ENCODE measurements at places on chromosomes 3 and 15. TPM values are rescaled to one million over a fixed set of nuclear protein-coding genes. Genes with fewer than 3 reads are reported as not detected.

The IGSF11 gene
- 6.7 TPM for polyA plus RNA-seq

The TIMP4 gene
- polyA plus RNA-seq, result 1.1 TPM

DNA sequence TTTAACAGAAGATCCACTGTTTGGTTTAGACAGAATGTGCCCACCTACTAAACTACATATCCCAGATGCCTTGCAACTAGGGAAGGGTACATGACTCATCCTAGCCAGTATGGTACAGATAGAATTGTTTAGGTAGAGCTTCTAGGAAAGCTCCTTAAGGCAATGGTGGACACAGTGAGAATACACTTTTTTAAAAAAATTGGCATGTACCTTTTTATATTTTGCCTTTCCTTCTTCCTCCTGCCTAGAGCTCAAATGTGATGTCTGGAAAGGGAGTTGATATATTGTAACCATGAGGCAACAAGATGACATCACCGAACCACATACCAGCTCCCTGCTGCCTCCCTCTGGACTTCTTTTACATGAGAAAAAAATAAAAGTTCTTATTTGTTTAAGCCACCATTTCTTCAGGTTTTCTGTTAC lies 14.4 kb upstream of the C3orf80 start:
- no peak for DNase-seq

The MYZAP gene
- polyA plus RNA-seq, result 9.5 TPM

The MOBP gene
- 0.12 TPM for polyA plus RNA-seq

The GP9 gene
- 1.2 TPM for polyA plus RNA-seq

- no peak for DNase-seq
These were observed 154.3 kb upstream of the RORA start for GRCh38 chr15:61383421-61383820.

DNA sequence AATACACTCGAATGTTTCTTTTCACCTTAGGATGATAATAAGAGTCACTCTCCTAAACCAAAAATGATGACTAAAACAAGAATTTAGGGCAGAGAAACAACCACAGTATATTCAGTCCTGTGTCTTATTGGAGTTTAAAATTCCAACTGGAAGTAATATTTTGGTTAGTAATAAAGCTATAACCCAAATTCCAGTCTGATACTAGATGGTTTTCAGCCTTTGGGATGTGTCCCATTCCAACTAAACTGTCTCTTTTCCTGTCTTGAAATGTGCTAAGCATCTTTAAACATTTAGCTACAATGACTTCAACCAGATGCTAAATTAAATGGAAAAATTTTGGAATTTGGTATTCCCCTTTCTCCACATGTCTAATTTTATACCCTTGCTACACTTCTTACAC lies 510.0 kb downstream of the ROBO1 start:
- DNase-seq, result no peak

The SEMA3G gene
- 34.9 TPM for polyA plus RNA-seq

DNA sequence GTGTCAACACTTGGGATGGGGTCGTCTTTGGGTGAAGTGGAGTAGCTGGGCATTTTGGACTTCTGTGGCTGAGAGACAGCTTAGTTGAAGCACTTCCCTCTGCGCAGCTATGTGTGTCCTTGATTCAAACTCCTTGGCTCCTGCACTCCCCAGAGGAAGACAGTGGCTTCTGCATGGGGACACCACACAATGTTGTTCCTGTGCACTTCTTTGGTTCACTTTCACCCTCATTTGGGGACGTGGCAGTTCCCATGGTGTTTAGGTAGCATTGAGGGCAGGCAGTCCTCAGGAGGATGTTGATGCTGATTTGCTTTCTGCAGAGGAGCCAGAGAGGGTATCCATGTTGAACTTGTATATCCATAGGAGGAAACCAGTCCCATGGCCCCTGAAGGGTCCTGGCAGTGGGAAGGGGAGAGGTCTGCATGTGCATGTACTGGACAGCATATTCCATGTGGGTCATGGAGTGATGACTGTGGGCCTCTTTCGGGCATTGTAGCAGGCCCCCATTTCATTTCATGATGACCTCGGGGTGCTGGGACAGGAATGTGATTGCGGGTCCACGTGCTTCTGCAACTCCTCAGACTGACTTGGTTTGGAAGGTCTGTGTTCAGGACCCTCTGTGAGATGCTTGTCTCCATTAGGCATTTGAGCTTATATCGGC lies 135.4 kb downstream of the SNRPN start:
- DNase-seq, result no peak

DNA sequence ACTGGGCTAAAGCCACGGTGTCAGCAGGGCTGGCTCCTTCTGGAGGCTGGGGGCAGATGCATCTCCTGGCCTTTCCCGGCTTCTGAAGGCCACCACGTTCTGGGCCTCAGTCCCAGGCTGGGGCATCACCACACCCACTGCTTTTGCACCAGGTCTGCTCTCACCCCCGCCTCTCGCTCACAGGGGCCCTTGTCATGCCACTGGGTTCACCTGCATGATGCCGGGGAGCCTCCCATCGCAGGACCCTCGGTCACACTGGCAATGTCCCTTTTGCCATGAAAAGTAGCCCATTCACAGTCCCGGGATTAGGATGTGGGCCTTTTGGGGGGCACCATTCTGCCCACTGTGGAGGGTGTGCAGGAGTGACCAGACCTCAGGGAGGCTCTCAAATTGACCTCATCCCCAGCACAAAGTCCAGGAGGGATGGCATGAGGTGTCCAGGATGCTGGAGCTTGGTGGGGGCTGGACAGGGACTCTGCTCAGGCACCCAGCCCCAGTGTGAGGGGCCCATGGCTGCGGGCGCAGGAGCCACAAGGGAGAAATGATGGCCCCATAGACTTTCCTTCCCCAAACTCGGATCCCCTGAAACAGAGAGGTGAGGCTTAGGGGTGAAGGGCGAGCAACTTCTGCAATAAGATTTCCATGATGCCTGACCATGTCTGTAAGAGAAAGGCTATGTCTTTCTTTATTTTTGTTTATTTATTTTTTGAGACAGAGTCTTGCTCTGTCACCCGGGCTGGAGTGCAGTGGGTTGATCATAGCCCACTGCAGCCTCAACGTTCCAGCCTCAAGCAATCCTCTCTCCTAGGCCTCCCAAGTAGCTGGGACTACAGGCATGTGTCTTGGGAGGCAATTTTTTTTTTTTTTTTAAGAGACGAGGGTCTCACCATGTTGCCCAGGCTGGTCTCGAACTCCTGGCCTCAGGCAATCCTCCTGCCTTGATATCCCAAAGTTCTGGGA lies 189.1 kb downstream of the GOLGA6L6 start:
- no peak for DNase-seq

- no peak for DNase-seq
These were observed 17.9 kb downstream of the SERP1 start for GRCh38 chr3:150528354-150528797.

DNA sequence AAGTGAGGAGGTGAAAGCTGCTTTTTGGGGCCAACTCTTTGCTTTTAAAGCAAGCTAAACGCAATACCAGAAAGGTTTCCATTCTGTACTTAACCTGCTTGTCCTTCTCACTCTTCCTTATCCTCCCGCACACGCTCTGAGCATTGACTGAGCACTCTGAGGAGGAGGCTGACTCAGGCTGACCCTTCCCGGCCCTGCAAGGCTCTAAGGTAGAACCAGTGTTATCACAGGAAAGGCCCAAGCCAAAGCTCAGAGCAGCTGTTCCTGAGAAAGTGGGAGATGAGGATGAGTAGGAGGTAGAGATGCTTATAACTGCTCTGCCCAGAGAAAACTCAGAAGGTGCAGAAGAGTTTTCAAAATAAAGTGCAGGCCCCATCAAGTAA lies 2.3 kb downstream of the B3GNT5 start:
- no peak for DNase-seq

DNA sequence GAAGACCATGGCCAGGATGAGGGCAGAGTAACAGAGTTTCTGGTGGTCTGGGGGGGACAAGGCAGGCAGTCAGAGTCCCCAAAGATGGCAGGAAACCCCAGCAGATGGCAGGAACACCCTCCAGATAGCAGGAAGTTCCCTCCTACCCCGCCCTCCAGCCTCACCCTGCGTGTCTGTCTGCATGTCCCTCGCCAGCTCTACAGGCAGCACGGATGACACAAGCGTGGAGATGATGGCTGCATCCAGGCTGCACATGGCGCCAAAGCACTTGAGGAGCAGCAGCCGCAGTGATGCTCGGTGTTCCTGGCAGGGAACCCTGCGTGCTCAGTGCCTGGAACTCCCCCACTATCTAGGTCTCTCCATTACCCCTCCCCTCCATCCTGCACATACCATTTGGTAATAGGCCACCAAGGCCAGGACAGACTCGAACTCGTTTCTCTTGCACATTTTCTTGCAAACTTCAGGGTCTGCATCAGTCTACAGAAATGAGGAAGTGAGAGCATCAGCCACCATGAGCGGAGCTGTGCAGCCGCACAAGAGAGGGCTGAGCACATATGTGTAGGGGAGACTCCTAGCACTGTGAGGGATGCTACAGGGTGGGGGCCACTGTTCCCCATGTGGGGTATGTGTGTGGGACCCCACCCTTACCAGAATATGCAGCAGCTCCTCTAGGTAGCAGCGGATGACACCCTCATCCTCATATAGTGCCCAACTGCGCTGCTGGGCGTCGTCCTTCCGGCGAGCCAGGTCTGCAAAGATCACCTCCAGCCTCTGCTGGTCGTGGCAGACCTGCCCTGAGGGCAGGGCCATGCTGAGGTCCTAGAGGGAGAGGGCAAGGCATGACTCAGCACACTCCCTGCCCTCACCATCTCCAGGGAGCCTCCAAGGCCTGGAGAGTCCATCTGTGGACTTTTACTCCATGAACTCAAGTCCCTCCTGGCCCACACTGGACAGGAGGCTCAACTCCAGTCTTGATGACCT lies 6.0 kb downstream of the NCKIPSD start:
- DNase-seq, result no peak

DNA sequence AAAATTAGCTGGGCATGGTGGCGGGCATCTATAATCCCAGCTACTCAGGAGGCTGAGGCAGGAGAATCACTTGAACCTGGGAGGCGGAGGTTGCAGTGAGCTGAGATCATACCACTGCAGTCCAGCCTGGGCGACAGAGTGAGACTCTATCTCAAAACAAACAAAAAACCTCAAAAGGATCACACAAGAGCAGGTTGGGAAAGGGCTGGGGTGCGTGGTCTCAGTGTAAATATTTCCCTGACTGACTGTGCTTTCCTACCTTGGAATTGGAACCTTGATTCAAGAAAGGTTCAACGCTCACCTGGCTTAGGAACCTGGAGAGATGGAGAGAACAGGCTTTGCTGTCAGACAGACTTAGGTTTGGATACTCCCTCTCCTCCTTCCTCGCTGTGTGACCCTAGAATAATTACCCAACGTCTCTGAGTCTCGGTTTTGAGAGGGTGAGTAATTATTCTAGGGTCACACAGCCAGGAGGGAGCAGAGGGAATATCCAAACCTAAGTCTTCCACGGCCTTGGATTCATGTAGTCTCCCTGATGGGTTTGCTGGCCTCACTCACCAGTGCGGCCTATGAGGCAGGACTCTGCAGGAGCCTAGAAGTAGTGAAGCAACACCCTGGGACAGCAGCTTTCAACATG lies 24.6 kb downstream of the CYP19A1 start:
- no peak for DNase-seq

GRCh38 chr15:34889476-34889875 lies 80.1 kb downstream of the AQR start:
- DNase-seq, result no peak
